Fibroblast of lung (primary cell): ENCODE measurements at places on chromosomes 4 and X. TPM values are rescaled to one million over a fixed set of nuclear protein-coding genes. Genes with fewer than 3 reads are reported as not detected.

The STK32B gene
- polyA plus RNA-seq = 1.3 and 1.4 TPM in 2 replicates

The USP17L18 gene
- polyA plus RNA-seq = not detected in 2 replicates

GRCh38 chr4:78710536-78710935, 65.6 kb upstream of the BMP2K start:
- DNase-seq = peak; percentile 68

The PPARGC1A gene
- 0.56 and 1.3 TPM in 2 replicates for polyA plus RNA-seq

The NEUROG2 gene
- not detected in 2 replicates for polyA plus RNA-seq

- DNase-seq = no peak
Observed at GRCh38 chr4:183611210-183611830, 47.7 kb downstream of the RWDD4 start.

- peak; percentile 60 for DNase-seq
Observed at GRCh38 chrX:47232803-47233332, at the start of gene USP11. Gene USP11, plus strand, starts transcription at chrX:47233009. Its CDS starts 35 bp downstream, at chrX:47233044.

- DNase-seq = peak; percentile 27
Observed at GRCh38 chr4:51831133-51831532, 11.8 kb upstream of the DCUN1D4 start.

DNA sequence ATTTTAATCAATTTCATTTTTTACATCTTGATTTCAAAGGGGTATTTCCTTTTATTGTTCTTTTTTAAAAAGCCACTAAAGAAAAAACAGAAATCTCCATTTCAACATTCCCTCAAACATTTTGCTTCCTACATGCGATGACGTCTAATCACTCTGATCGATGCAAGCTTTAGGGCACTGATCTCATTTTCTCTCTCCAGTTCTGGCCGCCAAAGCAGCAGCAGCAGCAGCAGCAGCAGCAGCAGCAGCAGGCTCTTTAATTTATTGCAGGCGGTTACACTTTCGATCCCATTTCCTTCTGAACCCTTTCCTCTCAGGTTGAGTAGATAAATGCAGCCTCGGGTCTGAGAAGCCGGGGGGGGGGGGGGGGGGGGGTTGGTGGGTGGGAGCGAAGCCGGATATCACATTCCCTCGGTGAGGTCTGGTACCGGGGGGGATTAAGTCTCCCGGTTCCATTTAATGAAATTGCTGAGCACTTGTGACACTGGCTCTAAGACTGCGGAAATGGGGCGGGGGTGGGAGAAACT, 3.4 kb upstream of the PCDH7 start:
- peak; percentile 55 for DNase-seq

GRCh38 chrX:151929126-151929525, 16.4 kb downstream of the MAGEA4 start:
- DNase-seq = no peak

The KLB gene
- not detected in 2 replicates for polyA plus RNA-seq

The C4orf50 gene
- not detected in 2 replicates for polyA plus RNA-seq

DNA sequence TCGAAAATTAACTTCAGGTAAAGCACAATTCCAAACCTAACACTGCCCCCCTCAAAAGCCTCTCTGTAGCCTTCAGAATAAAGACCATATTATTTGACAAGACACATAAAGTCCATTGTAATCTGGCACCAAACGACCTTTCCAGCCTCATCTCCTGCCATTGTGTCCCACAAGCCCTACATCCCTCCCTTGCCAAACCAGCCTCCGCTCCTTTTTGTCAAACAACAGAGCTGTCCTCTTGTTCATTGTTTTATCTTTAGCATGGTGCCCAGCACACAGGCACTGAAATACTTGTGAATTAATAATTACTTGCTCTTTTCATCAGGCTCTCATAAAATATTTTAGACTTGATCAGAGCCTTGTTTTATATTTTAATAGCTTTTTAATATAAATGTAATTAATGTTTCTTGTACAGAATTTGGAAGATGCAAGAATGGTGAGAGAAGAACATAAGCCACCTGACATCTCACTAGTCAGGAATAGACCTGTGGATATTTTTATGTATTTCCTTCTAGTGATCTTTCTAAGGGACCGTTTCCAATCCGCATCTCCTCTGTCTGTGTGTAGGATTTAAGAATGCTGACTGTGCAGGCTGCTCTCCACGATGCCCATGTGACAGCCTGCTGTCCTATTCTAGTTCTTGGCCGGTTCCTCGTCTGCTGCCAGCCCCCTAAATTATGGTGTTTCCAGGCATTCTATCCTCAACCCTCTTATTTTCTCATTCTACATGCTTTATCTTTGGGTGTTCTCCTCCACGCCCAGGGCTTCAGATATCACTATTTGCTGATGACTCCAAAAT, 3.0 kb upstream of the IRF2 start:
- no peak for DNase-seq

- DNase-seq = no peak
Observed at GRCh38 chr4:186131935-186132334, 27.4 kb downstream of the FAM149A start.

DNA sequence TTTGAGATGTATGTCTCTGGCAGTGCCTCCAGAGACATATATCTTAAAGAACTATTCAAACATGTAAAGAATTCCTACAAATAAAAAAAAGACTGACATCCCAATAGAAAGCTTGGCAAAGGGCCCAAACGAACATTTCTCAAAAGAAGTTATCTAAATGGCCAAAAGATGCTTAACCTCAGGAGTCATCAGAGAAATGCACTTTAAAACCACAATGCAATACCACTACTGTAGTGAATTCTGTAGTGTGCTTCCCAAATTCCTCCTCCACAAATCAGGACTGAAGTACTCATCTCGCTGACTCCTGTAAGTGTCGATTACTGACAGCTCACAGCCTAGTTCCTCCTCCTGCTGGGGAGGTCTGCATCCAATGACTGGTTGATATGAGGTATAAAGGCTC, 129.0 kb upstream of the MAMLD1 start:
- DNase-seq = peak; percentile 72

DNA sequence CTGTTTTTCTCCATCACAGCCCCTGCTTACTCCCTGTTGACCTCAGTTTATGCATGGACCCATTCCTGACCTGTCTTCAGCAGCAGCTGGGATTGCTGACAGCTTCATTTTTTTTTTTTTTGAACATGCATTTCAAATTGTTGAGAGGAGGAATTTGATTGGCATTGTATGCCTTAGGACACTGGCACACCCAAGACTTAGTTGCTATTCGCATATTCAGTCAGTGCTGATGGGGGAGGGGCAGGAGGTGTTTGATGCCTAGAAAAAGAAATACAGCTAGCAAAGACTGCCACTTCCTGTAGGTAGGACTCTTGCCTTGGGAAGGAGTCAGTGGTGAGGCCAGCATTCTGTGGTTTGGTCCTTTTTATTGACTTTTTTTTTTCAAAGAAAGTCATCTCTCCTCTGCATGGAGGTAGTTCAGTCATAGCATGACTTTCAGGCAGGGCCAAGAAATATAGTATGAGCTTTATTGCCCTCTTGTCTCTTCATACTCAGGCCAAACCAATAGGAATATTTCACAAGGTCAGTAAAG, 33.6 kb upstream of the XK start:
- DNase-seq = no peak

DNA sequence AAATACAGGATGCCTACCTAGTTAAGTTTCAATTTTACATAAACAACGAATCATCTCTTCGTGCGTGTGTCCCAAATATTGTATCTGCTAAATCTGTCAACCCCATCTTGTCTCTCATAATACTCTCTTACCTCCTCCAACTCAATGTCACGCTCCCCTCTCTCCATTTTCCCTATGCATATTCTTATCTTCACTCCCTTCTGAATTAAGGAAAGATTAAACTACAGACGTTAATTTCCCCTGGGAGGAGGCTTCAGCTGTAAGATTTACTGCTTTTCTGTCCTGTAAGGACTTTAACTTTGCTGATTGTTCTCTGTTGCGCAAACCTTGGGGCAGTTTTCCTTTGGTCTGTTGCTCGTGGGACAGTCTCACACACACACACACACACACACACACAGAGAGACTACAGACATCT, 455 bp upstream of the ABCB7 start:
- DNase-seq = peak; percentile 17

The PDLIM3 gene
- 8.7 and 14.2 TPM in 2 replicates for polyA plus RNA-seq

- no peak for DNase-seq
Observed at GRCh38 chrX:35665311-35665710, 132.8 kb upstream of the MAGEB16 start.

- DNase-seq = peak; percentile 39
Observed at GRCh38 chr4:152165146-152165545, 370.7 kb downstream of the FBXW7 start.

DNA sequence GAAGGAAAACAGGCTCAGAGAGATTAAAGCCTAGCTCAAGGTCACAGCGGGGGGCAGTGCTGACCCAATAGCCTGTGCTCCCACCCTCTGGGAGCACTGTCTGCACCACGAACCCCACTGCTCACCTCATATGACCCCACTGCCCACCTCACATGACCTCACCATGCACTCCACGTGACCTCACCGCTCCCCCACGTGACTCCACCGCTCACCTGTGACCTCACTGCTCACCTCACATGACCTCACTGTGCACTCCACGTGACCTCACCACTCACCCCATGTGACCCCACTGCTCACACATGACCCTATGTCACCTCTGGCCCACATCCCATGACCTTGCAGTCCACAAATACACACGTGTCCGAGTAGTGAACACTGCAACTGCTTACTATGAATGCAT, 55.4 kb downstream of the ACOX3 start:
- no peak for DNase-seq

DNA sequence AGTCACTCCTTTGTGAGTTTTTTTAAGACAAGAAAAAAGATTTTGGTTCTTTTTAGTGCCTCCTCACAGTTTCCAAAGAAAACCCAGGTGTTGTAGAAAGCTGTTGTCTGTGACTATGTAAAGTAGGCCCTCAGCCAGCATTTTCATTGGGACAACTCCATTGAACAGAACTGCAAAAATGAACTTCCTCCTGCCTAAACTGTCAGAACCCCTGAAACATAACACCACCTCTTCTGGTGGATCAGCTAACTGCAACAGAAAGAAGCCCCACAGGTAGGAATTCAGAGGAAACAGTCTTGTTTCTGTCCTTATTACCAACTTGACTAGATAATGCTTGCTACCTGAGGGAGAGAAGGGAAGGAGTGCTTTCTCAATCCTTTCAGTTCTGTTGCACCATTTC, 3.4 kb upstream of the ATP11C start:
- DNase-seq = no peak

- DNase-seq = peak; percentile 72
Observed at GRCh38 chr4:75723163-75724065, 963 bp upstream of the USO1 start.

The ASMT gene
- polyA plus RNA-seq = not detected in 2 replicates

The PRR32 gene
- polyA plus RNA-seq = not detected in 2 replicates

The CPE gene
- polyA plus RNA-seq = 20.2 and 45.1 TPM in 2 replicates

The FRMPD4 gene
- polyA plus RNA-seq = 1.5 TPM in 2 replicates

DNA sequence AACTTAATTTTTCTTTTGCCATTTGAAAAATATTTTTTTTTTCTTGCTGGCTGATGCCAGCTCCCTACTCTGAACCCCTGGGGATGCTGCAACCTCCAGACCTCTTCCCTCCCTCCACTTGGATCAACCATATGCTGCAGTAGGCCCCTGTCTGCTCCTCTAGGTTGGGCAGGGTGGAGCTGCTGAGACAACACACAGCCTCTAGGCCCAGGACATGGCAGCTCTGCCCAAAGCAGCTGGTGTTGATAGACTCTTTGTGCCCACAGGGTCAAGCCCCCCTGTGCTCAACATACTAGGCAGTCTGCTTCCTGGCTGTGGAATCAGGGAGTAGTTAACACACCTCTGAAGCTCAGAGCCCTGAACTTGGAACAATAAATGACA, 19.9 kb upstream of the CLNK start:
- no peak for DNase-seq

The ZFP92 gene
- polyA plus RNA-seq = 0.06 and 0.09 TPM in 2 replicates

- no peak for DNase-seq
Observed at GRCh38 chr4:35252866-35253265, 991.4 kb downstream of the ARAP2 start.

GRCh38 chrX:136694431-136695087, 46.6 kb downstream of the CD40LG start:
- peak; percentile 65 for DNase-seq

The TCP11X2 gene
- not detected in 2 replicates for polyA plus RNA-seq

The REELD1 gene
- 0.02 TPM in 1 of 2 replicates, not detected in the other for polyA plus RNA-seq

DNA sequence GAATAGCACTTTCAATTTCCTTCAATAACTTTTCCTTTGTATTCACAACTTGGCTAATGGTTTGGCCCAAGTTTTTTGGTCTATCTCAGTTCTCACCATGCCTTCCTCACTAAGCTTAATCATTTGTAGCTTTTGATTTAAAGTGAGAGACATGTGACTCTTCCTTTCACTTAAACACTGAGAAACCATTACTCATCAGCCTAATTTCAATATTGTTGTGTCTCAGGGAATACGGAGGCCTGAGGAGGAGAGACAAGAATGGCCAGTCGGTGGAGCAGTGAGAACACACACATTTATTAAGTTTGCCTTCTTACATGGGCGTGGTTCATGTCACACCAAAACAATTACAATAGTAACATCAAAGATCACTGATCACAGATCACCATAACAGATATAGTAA, 56.7 kb downstream of the TSPAN5 start:
- no peak for DNase-seq

The HHIP gene
- polyA plus RNA-seq = 0.52 and 0.59 TPM in 2 replicates

DNA sequence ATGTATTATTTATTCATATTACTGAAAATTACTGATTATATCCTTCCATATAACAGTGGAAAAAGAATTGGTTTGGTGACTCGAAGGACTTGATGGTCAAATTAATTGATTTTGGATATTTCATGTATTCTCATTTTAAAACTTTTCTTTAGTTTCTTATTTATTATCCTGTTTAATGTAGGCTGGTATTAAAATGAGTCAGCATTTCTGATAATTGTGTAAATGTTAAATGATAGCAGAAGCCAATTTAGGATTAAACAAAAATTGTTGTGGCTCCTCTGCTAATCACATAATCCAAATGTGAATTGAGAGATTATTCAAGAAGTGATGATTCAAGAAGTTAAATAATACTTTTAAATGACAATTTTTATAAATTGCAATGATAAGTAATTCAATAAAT, 38.7 kb downstream of the PDLIM5 start:
- no peak for DNase-seq

GRCh38 chr4:156695163-156695562, 276.4 kb downstream of the PDGFC start:
- no peak for DNase-seq

- no peak for DNase-seq
Observed at GRCh38 chr4:8532245-8532781, 47.9 kb upstream of the GPR78 start.

- DNase-seq = no peak
Observed at GRCh38 chr4:100059467-100059866, 109.4 kb upstream of the H2AZ1 start.

GRCh38 chr4:8044699-8045098, 105.0 kb upstream of the AFAP1 start:
- DNase-seq = no peak

GRCh38 chrX:915427-916229, 285.0 kb downstream of the SHOX start:
- no peak for DNase-seq

- peak; percentile 3 for DNase-seq
Observed at GRCh38 chr4:189200353-189200752, 740.3 kb upstream of the FRG1 start.

The PCDH7 gene
- 20.3 and 21.4 TPM in 2 replicates for polyA plus RNA-seq

DNA sequence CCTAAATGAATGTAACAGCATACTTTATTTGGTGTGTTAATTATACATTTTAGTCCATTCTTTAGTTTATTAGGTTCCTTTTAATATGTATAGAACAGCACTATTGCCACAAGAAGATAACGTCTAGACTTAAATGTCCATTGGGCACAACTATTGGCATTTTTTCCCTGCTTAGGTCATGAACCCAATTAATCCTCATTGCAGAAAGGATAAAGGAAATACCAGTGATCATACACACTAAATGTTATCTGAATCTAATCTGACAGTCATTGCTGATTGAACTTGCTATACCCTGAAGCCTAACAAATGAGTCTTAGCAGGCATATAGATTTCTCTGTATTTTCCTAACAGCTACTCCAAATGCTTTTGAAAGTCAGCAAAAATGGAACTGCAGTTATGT, 2250.0 kb upstream of the AGA start:
- peak; percentile 39 for DNase-seq
